K562 (cell line): ENCODE measurements at places on chromosomes 7 and 10. TPM values are rescaled to one million over a fixed set of nuclear protein-coding genes. Genes with fewer than 3 reads are reported as not detected.

SNCG gene
- polyA plus RNA-seq, result 132 and 141 TPM in 2 replicates

SHOC2 gene
- polyA plus RNA-seq, result 9.2 and 10.3 TPM in 2 replicates

NUPR2 gene
- polyA plus RNA-seq, result not detected in 2 replicates

DNA sequence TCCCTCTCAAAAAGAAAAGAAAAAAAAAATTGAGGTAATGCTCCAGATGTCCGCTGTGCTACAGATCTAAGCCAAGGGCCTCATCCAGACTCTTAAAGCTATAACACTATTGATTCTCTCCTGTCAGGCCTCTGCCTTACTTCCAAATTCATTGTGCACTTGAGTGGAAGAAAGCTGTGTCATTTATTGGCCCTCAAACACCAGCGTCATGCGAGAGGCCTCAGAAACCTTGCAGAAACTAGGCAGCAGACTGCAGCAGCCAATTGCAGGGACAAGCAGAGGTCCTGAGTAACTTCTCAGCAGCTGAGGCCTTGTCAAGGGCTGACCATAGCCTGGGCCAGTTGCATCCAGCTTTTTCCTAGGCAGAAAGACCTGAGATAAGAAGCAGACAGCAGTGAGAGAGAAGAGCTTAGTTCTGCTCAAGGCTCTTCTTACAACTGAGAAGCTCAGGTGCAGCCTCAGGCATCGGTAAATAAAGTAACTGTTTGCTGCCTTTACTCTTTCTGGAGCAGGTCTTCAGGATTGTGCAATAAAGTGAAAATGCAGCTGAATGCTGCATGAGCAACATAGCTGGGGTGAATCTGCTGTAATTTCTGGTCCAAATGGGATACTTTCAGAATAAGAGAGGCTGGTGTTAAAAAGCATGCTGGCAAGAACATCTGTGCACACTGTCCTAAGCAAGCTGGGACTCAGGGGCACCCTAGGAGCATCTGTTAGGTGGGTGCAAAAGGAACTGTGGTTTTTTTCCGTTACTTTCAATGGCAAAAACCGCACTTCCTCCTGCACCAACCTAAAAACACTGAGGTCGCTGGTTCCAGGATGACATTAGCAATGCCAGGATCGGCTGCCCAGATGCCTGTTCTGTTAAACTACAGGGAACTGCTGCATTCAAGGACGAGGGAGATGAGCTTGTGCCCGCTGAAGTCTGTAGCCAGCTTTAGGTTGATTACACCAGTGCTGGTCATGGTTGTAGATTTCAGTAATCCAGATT is 181.8 kb upstream of the PFKP start:
- DNase-seq, result no peak

OPALIN gene
- polyA plus RNA-seq, result not detected in 2 replicates

- no peak for DNase-seq
Observed at GRCh38 chr7:27516421-27516820, 146.3 kb downstream of the HIBADH start.

GRCh38 chr10:97123765-97124164 is 62.0 kb downstream of the SLIT1 start:
- DNase-seq, result no peak

- peak; percentile 90 for DNase-seq
Observed at GRCh38 chr7:106216517-106216922, 68.3 kb downstream of the NAMPT start.

GRCh38 chr10:58239561-58240169 is 28.0 kb downstream of the IPMK start:
- no peak for DNase-seq

- DNase-seq, result no peak
Observed at GRCh38 chr10:89792187-89792586, 90.8 kb downstream of the KIF20B start.

DNA sequence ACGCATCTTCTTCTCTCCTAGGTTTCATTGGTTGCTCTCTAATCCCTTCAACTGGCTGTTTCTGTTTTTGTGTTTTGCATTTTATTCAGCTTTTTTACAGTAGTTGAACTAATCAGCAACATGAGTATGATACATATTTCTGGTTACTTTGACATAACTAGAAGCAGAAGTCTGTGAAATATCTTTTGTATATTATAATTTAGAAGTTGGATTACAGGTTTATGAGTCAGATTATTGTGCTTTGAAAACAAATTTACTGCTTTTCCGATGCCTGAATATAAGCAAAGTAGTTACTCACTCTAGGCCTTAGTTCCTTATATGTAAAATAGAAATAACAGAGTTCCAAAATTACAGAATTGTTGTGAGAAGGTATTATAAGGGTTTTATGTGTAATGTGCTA is 96.2 kb upstream of the MEOX2 start:
- DNase-seq, result no peak

DNA sequence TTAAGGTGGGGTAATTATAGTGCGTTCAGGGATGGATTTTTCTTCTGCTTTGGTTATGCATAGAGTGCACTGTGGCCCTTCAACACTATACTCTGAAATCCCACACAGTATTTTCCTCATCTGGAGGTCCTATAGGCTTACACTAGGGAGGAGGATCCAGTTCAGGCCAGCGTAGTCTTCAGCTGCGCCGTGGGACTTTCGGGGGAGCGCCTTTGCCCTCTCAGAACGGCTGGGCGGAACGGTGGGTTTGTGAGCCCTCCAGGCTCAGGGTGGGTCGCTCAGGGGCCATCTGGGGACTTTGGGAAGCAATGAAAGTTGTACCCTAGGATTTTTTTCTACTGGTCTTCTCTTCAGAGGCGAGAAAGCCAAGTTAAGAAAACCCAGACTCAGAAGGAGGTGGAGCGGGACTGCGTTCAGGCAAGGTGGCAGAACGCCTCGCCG is 652 bp upstream of the VPS26A start:
- DNase-seq, result peak; percentile 70

DNA sequence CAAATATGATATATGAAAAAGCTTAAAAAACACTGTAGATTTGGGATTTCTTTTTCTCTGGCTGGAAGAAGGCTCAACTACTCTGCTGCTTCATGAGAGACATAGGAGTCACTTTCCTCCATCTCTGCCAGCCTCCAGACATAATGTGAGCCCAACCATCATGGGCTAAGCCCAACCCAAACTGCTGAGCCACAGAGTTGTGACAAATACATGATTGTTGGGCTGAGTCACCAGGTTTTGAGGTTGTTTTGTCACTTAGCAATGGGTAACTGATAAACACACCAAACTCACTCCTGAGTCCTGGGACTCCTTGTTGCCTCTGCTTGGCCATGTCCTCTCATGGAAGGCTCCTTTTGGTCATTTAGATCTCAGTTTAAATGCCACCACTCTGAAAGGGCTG is 381.8 kb upstream of the FZD8 start:
- DNase-seq, result no peak

DNA sequence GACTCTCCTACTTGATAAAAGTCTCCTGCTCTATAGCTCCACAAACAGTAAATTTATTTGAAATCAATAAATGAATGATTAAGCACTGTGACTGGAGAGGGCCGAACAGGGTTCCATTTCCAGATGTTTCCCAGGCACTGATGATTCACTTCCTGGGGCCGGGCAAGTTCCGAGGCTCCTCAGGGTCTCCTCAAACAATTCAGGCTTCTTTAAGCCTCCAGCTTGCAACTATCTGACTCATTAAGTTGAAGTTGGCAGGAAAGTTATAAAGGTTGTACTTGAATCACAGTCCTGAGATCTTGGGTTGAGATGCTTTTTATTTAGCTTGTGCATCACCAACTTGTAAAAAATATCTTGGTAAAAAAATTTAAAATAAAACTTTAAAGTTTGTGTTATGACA is 612.9 kb downstream of the DNAJB6 start:
- no peak for DNase-seq

GRCh38 chr10:2414039-2414438 is 653.3 kb upstream of the PFKP start:
- DNase-seq, result no peak

DNA sequence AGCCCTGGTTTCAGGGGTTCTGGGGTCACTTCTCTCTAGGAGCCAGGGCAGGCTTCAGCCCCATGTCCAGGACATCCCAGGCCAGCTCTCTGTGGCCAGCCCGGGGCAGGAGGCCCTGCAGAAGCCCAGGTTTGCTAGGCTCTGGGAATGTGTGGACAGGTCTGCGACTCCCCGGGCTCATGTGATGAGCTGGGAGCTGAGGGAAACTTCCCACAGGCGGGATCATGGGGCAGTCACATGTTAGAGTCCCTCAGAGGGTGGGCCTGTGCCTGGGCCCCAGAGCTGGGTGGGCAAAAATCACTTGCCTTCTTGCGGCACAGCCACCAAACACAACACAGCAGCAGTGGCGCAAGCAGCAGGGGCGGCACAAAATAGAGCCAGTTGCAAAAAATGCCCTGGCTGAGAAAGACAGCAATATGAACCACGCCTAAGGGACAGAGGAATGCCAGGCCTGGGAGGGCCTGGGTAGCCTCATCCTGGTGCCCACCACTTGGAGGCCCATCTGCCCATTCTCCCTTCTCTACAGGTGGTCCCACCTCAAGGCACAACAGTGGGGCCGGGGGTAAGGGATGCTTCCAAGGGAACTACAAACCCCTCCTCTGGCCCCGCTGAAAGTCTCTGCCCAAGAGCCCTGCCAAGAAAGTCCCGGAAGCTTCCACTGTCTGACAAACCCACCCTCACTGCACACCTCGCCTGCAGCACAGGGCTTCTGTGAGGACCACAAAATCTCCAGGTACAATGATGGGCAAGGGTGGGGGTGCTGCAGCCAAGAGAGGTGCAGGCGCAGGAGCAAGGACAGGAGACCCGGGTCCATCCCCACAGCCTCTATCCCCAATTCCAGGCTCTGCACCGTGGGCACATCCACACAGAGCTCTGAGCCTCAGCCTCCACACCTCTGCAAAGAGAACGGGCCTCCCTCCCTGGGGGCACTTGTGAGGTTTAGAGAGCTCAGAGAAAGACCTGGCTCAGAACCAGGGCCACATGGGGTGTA is 34.6 kb upstream of the ANTXRL start:
- no peak for DNase-seq

- no peak for DNase-seq
Observed at GRCh38 chr7:102262546-102262945, 24.1 kb upstream of the SH2B2 start.

GRCh38 chr7:135333200-135333599 is 99.6 kb downstream of the STRA8 start:
- no peak for DNase-seq

GRCh38 chr7:100722480-100723212 is 2.4 kb downstream of the EPO start:
- DNase-seq, result no peak

DNA sequence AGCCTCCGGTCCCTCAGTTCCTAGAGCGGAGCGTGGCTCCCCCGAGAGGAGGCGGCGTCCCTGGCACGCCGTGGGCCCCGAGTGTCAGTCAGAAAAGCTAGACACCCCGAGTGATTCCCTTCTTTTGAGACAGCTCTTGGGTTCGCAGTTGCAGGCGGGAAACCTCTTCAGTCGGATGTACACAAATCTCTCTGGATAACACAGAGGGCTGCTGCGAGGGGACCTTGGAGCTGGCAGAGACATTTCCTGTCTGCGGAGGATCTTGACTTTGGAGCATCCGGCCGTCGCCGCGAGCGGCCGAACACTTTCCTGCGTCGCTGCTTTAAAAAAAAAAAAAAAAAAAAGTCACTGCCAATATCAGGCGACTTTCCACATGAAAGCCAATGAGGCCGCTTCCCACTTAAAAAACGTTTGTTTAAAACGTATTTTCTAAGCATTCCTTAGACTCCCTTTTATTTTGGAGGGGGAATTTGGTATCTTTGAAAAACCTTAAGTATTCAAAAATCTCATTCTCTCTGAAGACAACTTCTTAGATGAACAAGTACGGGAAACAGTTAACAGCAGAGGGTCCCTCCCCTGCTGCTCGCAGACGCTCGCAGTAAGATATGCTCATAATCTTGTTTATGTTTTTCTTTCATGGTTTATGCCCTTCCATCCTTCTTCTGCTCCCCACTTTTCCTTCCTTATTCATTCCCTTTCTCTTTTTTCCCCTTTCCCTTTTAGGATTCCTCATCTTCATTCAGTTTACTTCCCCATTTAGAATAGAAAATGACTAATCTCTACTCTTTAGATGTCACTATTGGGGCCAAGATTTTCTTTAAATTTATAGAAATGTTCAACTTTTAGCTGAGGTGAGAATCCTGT is 10.0 kb downstream of the HHEX start:
- DNase-seq, result peak; percentile 49

- DNase-seq, result no peak
Observed at GRCh38 chr7:451255-452225, 68.1 kb downstream of the PDGFA start.

- no peak for DNase-seq
Observed at GRCh38 chr7:132697003-132697402, 120.7 kb upstream of the PLXNA4 start.

DNA sequence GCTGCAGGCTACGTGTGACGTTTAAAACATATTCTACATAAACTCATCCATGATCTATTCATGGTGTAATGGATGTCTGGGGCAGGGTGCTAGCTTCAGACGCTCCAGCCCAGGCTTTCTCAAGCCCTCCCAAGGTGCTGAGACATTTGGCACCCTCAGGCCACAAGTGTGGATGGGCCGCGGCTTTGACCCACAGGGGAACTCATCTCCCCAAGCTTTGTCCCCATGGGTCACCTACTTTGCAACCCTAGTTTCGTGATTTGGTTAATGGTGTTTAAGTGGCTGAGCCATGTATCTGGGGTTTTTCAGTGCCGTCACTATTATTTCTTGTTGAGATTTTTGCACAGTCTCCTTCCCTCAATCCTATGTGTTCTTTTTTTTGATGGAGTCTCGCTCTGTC is 66.0 kb downstream of the GRK5 start:
- DNase-seq, result no peak

DNA sequence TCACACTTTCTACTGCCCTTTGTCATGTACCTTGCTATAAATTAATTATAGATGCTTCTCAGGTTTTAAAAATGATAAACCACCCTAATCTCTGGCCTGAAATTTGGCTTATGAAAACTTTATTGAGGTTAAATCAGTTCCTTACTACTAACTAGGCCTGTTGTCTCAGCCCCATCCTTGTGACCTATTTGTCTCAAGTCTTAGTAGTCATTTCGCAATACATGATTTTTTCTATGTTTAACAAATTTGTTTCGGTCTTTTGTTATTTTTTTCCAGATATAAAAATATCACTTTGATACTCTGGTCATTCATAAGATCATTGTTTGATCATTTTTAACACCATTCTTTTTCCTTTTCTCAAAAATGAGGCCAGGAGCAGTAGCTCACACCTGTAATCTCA is 411.6 kb downstream of the GFRA1 start:
- no peak for DNase-seq

DNA sequence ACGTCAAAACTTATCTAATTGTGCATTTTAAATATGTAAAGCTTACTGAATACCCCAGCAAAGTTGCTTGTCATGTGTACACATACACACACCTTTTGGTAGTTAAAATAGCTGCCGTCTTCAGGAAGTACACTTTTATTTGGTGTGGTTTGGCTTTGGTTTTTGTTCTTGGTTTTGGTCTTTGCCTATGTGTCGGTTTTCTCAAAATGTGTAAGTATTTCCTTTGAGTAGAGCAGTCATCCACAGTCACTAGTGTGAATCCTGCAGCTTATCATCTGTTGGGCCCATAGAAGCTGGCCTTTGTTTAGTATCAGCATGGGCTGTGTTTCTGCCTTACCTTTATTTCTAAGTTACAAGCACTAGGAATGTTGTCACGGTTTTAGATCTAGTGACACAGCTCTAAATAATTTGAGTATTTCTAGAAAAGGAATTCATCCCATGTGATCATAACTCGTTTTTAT is 35.3 kb downstream of the NET1 start:
- no peak for DNase-seq
